ENCODE measurements at places on chromosomes 6 and 20. TPM values are rescaled to one million over a fixed set of nuclear protein-coding genes. Genes with fewer than 3 reads are reported as not detected.

DNA sequence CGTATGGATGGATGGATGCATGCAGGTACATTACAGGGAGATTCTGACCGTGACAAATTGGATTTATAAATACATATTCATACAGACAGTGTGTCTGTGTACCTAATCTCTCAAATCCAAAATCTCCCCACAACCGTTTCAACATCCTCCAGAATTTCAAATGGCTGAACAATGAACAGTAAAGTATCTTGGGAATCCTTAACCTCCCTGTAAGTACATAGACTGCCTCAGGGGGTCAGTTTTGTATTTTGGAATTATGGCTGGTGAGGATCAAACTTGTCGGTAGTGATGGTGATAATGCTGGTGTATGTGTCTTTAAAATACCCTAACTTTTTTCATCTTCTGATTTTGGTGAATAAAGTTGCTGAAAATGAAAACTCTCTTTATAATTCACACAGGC, 246.2 kb downstream of the FOXC1 start:
- no peak for ATAC-seq

DNA sequence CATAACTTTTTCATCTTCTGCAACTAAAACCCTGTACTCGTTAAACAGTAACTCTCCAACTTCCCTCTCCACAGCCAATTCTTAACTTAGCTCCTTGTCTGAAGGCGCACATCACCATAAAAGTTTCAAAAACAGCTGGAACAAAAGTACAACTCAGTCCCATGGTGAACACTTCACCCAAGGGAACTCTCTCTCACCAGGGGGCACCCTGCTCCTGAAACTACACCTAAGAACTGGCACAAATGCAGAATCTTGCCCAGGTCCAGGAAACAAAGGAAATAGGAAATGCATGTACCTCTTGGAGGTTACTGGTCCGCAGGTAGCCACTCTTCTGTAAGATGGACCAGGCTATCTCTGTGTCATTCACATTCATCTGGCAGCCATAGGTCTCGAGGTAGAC, 6.6 kb downstream of the CDK5RAP1 start:
- no peak for ATAC-seq

DNA sequence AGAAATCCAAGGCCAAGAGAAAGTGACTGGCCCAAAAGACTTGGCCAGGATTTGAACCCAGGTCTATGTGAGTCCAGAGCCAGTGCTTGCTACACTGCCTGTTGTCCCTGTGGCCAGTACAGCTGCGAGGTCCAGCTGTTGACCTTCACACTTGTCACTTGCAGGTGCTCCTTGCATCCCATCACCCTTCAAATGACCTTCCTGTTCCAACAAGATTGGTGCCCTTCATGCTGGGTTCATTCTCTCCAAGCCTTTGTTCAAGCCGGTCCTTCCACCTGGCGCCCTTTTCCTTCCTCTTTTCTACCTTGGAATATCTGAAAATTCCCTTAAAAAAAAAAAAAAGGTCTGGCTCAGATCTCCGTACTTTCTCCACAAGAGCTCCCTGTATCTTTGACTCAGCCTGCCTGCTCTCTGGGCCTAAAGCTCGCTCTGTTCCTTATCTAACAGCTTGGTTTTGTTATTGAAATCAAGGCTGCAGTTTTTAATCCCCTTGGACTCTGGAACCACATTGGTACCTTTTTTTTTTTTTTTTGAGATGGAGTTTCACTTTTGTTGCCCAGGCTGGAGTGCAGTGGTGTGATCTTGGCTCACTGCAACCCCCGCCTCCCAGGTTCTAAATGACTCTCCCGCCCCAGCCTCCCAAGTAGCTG, 22.2 kb upstream of the MRPS18A start:
- ATAC-seq: no peak

GRCh38 chr20:62234339-62234738, 4.0 kb upstream of the OSBPL2 start:
- ATAC-seq: no peak

DNA sequence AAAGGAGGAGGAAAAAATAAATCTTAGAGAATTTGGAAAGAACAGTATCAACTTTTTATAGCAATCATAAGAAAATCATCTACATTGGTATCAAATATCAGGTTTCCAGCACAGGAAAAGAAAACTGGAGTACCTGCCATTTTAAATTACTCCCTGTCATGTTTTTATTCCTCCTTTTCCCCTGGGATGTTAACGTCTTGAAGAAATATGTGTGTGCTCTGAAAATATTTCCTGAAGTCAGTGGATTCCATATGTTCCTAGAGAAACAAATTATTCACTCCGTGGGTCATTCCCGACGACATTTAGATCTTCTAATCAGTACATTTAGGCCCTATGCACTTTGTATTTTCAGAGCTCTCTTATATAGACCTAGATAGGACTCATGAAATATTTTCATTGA, 42.0 kb upstream of the RSPO3 start:
- no peak for ATAC-seq

- no peak for ATAC-seq
These were observed 54.9 kb downstream of the PXDC1 start for GRCh38 chr6:3696525-3697088.

GRCh38 chr6:144007478-144008119, 460 bp downstream of the PLAGL1 start:
- peak; percentile 29 for ATAC-seq

GRCh38 chr6:166306378-166307081, 1.7 kb downstream of the PRR18 start:
- no peak for ATAC-seq

DNA sequence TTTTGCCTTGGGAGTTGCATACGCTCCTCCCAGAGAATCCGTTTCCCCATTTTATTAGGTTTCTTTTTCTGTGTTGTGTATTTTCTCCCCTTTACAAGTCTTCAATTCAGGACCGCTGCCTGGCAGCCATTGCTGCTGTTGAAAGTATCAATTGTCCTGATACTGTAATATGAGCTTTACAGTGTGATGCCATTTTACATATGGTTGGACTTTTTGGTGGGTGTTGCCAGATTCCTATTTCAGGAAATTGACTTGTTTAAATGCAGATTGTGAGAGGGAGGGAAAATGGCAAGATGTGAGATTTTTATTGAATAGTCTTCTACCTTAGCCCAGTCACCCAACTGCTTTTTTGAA, 1.2 kb downstream of the PANK2 start:
- ATAC-seq: no peak

DNA sequence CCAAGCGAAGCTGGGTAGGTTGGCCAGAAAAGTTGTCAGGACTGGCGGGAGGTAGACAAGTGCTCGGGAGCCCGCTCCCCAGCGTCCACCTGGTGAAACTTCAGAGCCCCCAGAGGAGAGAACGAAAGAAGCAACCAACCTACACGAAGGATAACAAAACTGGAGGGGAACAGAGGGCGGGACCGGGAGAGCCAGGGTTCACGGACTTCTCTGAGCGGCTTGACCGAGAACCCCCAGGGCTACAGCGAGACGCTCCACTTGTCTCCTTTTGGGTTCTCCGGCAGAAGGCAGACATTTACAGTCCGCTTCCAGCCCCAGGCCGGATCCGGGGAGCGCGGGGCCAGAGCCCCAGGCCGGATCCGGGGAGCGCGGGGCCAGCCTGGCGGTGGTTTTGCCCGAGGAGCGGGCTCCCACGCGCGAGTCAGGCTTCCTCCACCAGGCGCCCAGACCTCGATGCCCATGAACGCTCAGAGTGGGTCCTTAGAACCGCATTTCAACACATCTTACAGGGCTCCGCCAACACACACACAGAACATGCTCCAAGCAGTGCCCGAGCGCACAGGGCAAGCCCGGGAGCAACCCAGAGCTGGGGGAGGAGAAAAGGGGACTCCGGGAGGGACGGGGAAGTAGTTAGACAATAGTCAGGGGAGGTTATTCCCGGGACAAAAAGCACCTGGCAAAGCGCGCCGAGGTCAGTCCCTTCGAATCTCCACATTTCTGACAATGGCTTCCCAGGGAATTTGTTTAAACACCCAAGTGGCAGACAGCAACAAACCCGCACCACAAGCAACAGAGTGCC, 1.1 kb downstream of the PTPRK start:
- peak; percentile 18 for ATAC-seq

GRCh38 chr6:25403150-25403549, 124.0 kb downstream of the CARMIL1 start:
- ATAC-seq: no peak

DNA sequence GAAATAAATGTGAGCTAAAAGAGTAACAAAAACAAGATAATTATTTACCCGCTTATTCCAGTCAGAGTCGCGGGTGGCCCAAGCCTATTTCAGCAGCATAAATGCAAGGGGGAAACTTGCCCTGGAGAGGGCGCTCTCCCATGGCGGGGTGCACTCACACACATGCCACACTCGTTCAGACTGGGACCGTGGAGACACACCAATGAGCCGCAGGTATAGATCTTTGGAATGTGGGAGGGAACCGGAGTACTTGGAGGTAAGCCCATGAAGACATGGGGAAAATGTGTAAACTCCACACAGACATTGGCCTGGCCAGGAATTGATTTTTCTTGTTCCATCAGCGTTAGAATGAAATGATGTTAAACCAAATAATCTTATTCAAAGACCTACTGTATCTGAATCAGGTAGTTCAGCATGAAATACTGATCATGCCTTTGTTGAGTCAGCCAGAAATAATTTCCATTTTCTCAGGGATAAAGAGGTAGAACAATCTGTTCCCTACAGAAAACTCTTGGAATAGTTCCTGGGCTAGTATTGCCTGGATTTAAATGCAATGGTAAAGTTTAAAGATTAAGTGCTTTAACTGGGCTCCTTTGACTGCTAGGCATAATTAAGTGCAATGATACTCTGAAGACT, 191.5 kb downstream of the MCHR2 start:
- ATAC-seq: no peak

GRCh38 chr20:45927071-45927878, 7.2 kb upstream of the PCIF1 start:
- ATAC-seq: no peak

DNA sequence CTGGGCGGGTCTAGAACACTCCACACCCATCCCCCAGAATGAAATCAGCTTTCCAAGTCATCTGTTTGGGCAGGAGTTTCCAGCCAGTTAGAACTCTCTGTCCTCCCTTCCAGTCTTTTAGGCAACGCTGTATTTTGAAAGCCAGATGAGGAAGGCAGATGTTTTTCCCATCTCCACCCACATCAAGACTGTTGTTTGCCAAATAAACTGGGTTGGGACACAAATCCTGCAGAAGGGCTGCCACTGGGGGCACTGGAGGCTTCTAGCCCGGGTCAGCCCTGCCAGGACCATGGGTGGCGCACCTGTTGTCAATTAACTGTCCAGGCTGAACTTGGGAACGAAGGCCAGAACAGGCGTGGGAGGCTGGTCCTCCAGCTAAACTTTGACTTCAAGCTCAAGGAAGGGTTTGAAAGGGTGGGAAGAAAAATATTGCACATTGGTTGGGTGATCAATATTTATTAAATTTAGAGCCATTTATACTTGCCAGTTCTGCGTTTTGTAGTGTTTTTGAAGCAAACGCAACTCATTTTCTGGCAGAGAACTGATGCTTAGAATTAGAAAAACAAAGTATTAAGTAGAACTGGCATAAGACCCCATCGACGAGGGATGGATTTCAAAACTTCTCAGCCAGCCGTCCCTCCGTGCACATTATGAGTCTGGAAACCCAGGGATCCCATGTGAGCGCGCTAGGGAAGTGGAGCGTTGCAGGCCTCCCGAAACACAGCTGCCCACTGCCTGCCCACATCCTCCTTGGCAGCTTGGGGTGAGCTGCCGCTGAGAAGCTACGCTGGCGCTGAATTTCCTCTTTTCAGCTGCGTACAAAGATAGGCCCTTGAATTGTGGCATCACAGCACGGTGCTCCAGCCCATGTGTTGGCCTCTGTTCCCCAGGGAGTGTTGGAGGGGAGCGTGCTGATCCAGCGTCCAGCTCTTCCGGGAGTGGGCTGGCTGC, 297.4 kb downstream of the QKI start:
- no peak for ATAC-seq

DNA sequence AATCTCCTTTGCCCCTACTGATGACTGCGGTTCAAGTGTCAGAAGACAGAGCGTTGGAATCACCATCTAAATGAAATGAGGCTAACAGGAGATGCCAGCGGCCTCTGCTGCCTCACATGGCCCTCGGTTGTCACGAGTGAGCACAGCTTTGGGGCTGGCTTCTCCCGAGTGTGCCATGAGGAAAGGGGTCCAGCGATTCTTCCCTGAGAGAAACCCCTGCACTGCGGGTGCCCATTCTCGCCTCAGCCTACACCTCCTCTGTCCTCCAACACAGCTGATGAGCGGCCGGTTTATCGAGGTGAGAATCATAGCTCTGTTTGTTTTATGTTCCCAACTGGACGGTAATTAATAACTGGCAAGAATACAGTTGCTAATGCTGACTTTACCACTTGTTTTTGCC, 144.7 kb upstream of the RPS6KA2 start:
- ATAC-seq: no peak

DNA sequence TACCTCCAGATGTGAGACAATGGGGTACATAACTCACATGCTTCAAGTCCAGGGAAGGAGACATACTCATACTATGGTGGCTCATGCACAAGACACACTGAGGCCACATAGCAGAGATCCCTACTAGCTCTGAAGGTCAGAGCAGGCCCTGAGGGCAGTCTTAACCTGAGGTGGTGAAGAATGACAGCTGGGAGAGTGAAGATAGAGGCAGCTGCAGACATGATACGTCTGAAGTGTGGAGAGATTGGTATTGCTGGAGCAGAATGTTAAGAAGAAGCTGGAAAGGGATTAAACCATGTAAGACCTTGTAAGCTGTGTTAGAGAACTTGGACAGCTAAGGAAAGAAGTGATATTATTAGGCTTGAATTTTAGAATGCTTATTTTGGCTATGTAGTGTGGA, 32.9 kb downstream of the PGM3 start:
- no peak for ATAC-seq

DNA sequence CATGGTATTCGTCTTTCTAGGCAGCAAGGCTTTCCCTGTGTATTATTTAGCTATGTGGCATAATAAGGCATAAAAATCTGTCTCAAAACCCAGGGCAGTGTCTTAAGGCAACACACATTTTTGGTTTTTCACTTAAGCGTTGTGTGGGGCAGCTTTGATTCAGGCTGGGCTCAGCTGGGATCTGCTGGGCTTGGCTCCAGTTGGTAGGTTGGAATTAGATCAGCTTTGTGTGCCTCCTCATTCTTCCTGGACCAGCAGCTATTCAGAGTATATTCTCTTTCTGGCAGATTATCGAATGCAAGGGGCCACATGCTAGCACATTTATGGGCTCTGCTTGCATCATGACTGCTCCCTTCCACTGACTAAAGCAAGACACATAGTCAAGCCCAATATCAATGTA, 487.9 kb downstream of the RFPL4B start:
- no peak for ATAC-seq

DNA sequence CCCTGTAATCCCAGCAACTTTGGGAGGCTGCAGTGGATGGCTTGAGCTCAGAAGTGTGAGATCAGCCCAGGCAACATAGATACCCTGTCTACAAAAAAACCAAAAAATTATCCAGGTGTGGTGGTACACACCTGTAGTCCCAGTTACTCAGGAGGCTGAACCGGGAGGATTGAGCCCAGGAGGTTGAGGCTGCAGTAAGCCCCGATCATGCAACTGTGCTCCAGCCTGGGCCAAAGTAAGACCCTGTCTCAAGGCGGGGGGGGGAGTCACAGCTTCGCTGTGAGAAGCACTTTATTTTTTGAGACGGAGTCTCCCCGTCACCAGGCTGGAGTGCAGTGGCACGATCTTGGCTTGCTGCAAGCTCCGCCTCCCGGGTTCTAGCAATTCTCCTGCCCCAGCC, 54.2 kb downstream of the EZR start:
- ATAC-seq: no peak

Gene CALHM6
- 7.5 TPM for total RNA-seq

Gene MAP7
- 1.2 TPM for total RNA-seq

Gene TRIM31
- not detected for total RNA-seq

Gene IMPG1
- not detected for total RNA-seq

Gene PPP1R14C
- not detected for total RNA-seq

Gene HLA-DMB
- total RNA-seq: 2.7 TPM

Gene TLDC2
- total RNA-seq: not detected

Gene ARG1
- total RNA-seq: not detected

Gene SLC35F1
- total RNA-seq: 0.04 TPM

Gene PREX1
- total RNA-seq: 96.1 TPM

Gene NRSN1
- total RNA-seq: not detected

Gene CTCFL
- total RNA-seq: not detected
